Endodermal cell (in vitro differentiated cells): ENCODE measurements at places on chromosomes 5 and 9. TPM values are rescaled to one million over a fixed set of nuclear protein-coding genes. Genes with fewer than 3 reads are reported as not detected.

DNA sequence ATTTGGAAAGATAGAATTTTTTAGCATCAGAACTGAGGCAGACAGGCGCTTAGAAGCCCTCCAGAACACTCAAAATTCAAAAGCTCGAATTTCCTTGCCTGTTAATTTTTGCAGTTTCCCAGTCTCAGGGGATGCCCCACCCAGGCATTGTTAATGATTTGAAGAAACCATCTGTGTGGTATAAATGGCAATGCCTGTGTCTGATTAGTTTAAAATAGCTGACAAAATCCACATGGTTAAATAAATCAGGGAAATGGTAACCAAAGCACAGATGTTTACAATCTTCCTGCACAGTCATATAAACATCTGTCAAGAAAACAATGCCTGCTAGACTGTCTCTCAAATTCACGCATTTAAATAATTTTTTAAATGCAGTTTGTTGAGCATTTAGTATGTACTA, 185.2 kb upstream of the RGMB start:
- no peak for DNase-seq
- no peak overlapping the region for H3K27ac ChIP-seq
- no peaks in the 10 kb centered on the region for H3K27me3 ChIP-seq
- peaks cover 13% of the 10 kb centered on the region for H3K36me3 ChIP-seq

DNA sequence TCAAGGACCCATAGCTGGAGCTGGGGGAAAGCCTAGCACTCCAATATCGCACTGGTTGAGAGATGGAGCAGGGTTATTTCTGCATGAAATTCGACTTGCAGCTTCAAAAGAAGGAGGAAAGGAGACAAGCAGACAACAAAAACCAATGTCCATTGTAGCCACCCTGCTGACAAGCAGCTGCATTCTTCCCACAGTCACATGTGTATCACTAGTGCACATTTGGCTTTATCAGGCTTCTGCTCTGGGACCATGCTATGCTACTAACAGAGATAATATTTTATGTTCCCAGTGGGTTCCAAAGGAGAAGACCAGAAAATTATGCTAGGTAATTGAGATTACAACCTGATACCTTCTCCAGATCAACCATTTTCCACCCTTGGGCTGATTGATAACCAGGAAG, 59.7 kb downstream of the MFAP3 start:
- DNase-seq = no peak
- H3K27ac ChIP-seq = no peak overlapping the region
- H3K27me3 ChIP-seq = peaks cover 5% of the 10 kb centered on the region
- H3K4me1 ChIP-seq = no peaks in the 10 kb centered on the region
- H3K4me3 ChIP-seq = no peak overlapping the region

Gene PCDHB4
- total RNA-seq = 2.3 and 3.3 TPM in 2 replicates

Gene ABL1
- 76.7 to 101 TPM (median 94.1 TPM) in 3 replicates for total RNA-seq

Gene PLAC8L1
- 0.52 and 1.5 TPM in 2 replicates for total RNA-seq

Gene ZNF883
- 11.4 to 13.0 TPM (median 12.8 TPM) in 3 replicates for total RNA-seq

DNA sequence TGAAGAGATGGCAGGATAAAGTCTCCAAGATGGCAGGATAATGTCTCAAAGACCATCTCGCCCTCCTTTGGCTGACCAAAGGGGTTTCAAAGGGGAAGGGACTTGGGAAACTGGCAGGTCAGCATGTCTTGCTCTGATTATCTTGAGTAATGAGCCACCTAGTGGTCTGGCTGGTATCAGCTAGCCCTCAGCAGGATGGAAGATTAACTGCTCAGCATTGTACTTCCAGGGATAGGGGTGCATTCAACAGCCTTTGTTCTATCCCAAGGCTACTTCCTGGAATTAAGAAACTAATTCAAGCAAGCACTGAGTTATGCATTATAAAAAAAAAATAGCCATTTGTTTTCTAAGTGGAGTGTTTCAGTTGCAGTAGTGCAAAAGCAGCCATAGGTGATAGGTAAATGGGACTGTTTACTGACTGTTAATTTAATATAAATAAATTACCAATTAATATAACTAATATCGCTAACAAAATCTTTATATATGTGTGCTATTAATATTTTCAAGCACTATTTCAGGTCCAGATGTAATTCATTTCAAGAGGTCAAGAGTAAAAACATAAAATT, 555.5 kb downstream of the CDH9 start:
- peak; percentile 89 for DNase-seq
- no peak overlapping the region for H3K4me3 ChIP-seq
- H3K4me1 ChIP-seq = peaks cover 4% of the 10 kb centered on the region
- H3K27ac ChIP-seq = no peak overlapping the region

Gene OSTF1
- total RNA-seq = 12.6 to 15.9 TPM (median 15.0 TPM) in 3 replicates

DNA sequence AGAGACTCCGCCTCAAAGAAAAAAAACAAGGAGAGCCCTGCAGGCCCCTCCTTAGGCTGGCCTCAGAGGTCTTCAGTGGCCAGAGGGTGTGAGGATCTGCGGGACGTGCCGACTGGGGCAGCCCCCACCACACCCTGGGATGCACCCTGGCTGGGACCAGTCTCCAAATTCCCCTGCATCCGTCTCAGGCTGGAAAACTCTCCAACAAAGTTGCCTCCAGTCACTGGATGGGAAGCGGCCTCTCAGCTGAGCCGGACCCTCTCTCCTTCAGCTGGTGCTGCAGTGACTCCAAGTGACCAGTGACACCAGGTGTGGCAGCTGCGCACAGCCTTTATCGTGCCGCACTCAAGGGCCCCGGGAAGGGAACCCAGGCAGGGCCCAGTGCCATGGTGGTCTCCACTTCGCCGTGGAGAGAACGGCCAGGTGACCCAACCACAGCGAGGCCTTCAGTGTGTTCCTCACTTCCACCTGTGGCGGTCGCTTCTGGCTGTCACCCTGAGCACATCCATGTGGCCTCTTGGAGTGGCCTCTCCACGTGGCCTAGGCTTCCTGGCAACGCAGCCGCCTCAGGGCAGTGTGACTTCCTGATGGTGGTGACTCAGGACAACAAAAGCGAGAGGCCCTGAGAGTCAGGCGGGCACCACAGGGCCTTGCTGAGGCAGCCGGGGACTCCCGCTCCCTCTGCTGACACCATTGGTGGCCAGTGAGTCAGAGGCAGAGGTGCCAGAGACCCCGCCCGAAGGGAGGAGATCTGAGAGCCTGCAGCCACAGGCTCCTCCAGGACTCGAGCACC, 19.3 kb upstream of the CAMSAP1 start:
- H3K4me3 ChIP-seq = no peak overlapping the region
- H3K27me3 ChIP-seq = no peaks in the 10 kb centered on the region
- H3K27ac ChIP-seq = no peak overlapping the region
- H3K4me1 ChIP-seq = no peaks in the 10 kb centered on the region
- DNase-seq = no peak
- peaks cover 1% of the 10 kb centered on the region for H3K36me3 ChIP-seq

Gene FAM221B
- total RNA-seq = not detected in 3 replicates

Gene GMCL2
- not detected in 3 replicates for total RNA-seq

- no peaks in the 10 kb centered on the region for H3K27me3 ChIP-seq
- no peaks in the 10 kb centered on the region for H3K36me3 ChIP-seq
- no peak for DNase-seq
- H3K4me1 ChIP-seq = no peaks in the 10 kb centered on the region
Measured at GRCh38 chr9:113957821-113958341, 81.8 kb downstream of the ZNF618 start.

DNA sequence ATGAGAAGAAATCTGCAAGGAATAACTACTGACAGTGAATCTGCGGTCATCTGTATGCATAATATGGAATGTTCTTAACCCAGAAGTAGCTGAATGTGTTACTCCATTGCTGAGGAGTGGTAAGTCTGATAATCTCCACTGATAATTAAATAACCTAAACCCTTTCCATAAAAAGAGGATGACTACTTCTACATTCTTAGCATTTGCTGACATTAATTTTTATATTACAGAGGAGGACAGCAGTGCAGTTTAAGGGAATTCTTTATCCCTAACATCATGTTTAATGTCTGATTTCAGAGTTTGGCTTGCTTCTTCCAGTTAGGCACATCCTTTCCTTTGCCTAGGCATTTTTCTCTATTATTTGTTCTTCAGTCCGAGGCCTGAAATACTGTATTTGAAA, 52.2 kb downstream of the CDC42SE2 start:
- no peaks in the 10 kb centered on the region for H3K4me1 ChIP-seq
- H3K36me3 ChIP-seq = peaks cover 23% of the 10 kb centered on the region
- no peaks in the 10 kb centered on the region for H3K27me3 ChIP-seq
- no peak for DNase-seq
- no peak overlapping the region for H3K27ac ChIP-seq
- H3K4me3 ChIP-seq = no peak overlapping the region

Gene AMBP
- total RNA-seq = 0.54 and 0.68 TPM in 2 replicates

DNA sequence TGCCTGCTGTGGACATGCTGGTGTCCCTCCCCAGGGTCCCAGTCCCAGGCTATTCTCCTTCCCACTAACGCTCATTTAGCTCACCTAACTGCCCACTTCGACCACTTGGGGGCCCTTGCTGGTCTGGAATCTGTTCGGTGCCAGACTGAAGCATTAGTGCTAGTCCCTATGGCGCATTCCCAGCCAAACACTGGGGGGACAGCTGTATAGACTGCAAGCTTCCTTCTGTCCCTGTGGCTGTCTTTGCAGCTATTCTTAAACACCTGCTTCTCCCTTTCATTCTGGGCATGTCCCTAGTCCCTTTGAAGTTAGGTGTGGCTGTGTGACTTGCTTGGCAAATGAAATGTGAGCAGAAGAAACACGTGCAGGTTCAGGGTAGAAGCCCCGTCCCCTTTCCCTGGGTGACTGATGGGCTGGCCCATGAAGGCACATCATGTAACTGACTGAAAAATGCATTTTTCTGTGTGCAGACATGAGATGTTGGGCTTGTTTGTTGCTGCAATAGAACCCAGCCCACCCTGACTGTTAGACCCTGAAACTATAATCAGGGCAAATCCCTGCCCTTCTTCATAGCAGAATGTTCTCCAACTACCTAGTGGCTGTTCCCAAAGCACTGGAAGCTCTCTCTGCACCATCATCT, 134.4 kb downstream of the BARX1 start:
- H3K4me1 ChIP-seq = no peaks in the 10 kb centered on the region
- peak; percentile 74 for DNase-seq
- H3K36me3 ChIP-seq = no peaks in the 10 kb centered on the region
- no peak overlapping the region for H3K4me3 ChIP-seq

Gene FBP2
- not detected in 3 replicates for total RNA-seq

GRCh38 chr5:65815161-65815560, 93.2 kb downstream of the NLN start:
- DNase-seq = no peak
- H3K27ac ChIP-seq = no peak overlapping the region
- no peak overlapping the region for H3K4me3 ChIP-seq
- H3K27me3 ChIP-seq = no peaks in the 10 kb centered on the region

DNA sequence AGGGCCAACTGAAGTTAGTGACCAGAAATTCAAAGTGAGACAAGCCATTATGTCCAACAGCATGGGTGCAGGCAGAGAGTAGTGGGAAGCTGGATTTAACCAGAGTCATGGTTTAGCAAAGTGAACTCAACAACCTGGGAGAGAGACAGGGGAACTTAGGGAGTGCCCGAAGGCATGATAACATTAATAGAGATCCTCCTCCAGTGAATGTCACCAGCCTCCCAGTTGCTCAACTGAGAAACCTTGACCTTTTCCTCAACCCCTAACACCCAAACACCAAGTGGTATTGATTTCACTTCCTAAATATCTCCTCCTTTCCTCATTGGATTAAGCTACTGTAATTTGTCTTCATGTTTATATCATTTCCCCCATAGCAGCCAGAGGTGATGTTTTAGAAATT, 42.6 kb downstream of the HMGCS1 start:
- no peaks in the 10 kb centered on the region for H3K4me1 ChIP-seq
- no peak for DNase-seq
- no peaks in the 10 kb centered on the region for H3K36me3 ChIP-seq
- H3K4me3 ChIP-seq = no peak overlapping the region
- H3K27me3 ChIP-seq = no peaks in the 10 kb centered on the region

Gene RNF130
- 74.4 and 80.3 TPM in 2 replicates for total RNA-seq

- no peaks in the 10 kb centered on the region for H3K4me1 ChIP-seq
- H3K4me3 ChIP-seq = no peak overlapping the region
- no peaks in the 10 kb centered on the region for H3K27me3 ChIP-seq
- no peak for DNase-seq
- no peak overlapping the region for H3K27ac ChIP-seq
Measured at GRCh38 chr9:37370968-37371563, 51.4 kb upstream of the GRHPR start.

- no peaks in the 10 kb centered on the region for H3K4me1 ChIP-seq
- no peak for DNase-seq
- no peaks in the 10 kb centered on the region for H3K27me3 ChIP-seq
- no peak overlapping the region for H3K27ac ChIP-seq
- H3K4me3 ChIP-seq = no peak overlapping the region
Measured at GRCh38 chr9:103999375-104000062, 94.6 kb upstream of the SMC2 start.

- H3K4me1 ChIP-seq = no peaks in the 10 kb centered on the region
- H3K4me3 ChIP-seq = no peak overlapping the region
- no peak for DNase-seq
- H3K36me3 ChIP-seq = no peaks in the 10 kb centered on the region
Measured at GRCh38 chr5:94093300-94093699, 351.9 kb upstream of the POU5F2 start.

DNA sequence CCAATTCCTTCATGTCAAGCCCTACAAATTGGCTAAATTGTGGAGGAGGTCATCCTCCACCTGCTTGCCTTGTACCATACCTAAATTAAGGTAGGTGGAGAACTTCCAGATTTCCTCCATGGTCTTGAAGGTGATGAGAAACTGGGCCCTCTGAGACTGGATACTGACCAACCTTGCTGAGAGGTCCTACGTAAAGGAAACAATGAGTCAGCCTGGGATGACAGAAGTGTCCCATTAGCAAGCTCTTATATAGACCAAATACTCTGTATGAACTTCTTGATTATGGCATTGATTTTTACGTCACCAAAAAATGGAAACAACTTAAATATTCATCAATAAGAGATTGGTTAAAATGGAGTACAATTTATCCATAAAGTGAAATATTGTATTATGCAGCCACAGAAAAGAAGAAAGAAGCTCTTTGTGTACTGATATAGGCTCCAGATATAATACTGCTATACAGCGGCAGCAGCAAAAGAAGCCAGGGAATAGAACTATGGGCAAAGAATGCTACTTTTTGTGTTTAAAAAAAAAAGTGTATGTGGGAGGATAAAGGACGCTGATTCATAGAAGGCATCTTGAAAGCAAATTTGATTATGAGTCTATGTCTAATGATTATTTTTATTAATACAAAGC, 18.3 kb downstream of the SH3TC2 start:
- no peak overlapping the region for H3K27ac ChIP-seq
- H3K4me1 ChIP-seq = no peaks in the 10 kb centered on the region
- no peak overlapping the region for H3K4me3 ChIP-seq
- no peaks in the 10 kb centered on the region for H3K36me3 ChIP-seq
- H3K27me3 ChIP-seq = no peaks in the 10 kb centered on the region
- no peak for DNase-seq

DNA sequence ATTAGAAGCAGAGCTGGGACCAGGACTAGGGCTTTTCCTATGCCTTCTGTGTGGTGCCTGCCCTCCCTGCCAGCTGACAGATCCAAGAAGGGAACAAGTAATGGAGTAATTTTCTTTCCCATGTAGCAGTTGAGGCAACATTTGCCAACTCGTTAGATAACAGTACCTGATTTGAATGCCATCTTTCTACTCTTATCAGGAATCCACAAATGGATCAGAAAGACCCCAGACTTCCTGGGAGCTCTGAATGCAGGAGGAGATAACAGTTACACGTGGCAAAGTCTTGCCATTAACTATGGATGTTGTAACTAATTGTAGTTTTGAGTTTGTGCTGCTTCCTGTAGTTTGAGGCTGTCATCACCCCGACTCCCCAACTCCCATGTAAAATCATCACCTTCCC, 39.2 kb downstream of the RCL1 start:
- peaks cover 3% of the 10 kb centered on the region for H3K36me3 ChIP-seq
- peaks cover 15% of the 10 kb centered on the region for H3K4me1 ChIP-seq
- no peaks in the 10 kb centered on the region for H3K27me3 ChIP-seq

GRCh38 chr5:96175090-96175489, 213.4 kb upstream of the ELL2 start:
- H3K4me1 ChIP-seq = peaks cover 3% of the 10 kb centered on the region
- no peaks in the 10 kb centered on the region for H3K36me3 ChIP-seq
- no peaks in the 10 kb centered on the region for H3K27me3 ChIP-seq
- no peak for DNase-seq
- H3K27ac ChIP-seq = no peak overlapping the region
- H3K4me3 ChIP-seq = no peak overlapping the region
